T1000 (cell line): ENCODE measurements at places on chromosomes 13 and 19.

GRCh38 chr13:52348983-52349780, 56.8 kb downstream of the THSD1 start:
- no peak for DNase-seq

DNA sequence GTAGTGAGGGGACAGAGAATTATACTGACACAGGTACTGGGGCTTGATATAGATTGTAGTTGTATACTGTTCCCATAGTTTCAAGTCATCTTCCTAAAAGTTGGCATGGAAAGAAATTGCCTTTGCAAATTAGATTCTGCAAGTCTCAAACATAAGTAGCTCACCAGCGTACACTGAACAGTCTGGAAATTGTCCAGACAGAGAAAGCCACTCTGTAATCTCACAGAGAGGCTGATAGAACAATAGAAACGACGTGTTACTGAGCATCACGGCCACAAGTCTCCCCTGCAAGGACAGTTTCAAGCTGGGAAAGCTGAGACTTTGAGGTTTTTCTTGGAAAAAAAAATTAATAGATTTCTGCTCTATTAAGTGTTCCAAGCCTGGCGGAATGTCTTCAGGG, 228.6 kb downstream of the DNAJC15 start:
- no peak for DNase-seq

- no peak for DNase-seq
Observed at GRCh38 chr13:30486230-30487074, 20.7 kb upstream of the HMGB1 start.

GRCh38 chr13:73018336-73018735, 40.5 kb upstream of the KLF5 start:
- no peak for DNase-seq

DNA sequence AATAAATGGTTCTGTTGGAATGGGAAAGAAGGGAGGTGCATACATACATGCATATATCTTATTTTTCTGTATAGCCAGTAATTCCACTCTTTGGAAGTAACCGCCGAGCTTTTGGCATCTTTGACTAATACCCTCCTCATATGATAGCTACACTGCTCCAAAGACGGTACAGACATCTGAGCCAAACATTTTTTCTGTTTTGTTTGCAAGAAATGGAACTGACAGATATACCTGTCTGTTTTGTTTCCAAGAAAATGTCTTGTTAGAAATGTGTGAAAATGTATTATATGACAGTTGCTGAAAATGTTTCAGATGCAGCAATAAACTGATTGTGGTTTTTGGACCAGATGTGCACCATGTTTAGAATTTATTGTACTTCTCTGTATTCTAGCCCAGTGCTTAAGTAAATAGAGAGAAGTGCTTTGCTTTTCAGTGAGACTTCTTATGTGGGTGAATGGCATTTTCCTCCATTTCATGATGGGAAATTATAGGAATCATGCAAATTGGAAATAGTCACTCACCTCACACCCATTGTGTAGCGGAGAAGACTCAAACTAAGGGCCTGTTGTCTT, 396.9 kb downstream of the KCNRG start:
- no peak for DNase-seq

DNA sequence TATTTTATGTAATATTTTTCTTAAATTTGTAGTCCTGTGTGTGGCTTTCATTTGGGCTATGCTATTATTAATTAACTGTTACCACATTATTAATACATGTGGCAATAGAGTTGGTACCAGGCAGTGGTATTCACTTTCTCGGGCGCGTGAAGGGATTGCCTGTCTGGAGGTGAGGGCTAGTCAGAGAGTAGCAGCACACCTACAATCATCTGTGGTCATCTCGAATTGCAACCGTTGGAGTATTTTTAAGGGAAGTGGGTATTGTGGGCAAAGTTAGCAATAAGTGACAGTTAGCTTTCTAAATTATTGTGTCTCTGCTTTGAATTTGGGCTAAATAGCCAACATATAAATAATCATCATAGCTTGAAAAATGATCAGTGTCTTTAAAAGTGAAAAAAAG, 20.0 kb upstream of the GPR18 start:
- no peak for DNase-seq

- DNase-seq: no peak
Observed at GRCh38 chr19:32195706-32196610, 149.5 kb upstream of the ZNF507 start.

DNA sequence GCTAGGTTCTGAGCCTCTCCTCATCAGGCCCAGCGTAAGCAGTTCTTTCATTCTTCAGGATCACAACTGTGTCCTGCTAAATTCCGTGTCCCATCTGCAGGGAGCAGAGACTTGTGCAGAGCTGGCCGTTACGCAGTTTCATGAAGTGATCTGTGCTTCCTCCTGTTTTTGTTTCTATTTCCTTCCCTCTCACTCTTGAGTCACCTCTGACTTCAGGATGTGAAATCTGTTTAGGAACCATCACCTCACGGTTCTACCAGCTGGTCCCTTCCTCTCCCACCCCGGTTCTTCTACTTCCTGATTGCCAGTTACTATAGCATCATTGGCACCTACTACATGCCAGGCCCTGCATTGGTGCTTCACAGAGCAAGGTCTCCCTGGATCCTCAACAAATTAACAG, 8.5 kb downstream of the MAU2 start:
- no peak for DNase-seq

DNA sequence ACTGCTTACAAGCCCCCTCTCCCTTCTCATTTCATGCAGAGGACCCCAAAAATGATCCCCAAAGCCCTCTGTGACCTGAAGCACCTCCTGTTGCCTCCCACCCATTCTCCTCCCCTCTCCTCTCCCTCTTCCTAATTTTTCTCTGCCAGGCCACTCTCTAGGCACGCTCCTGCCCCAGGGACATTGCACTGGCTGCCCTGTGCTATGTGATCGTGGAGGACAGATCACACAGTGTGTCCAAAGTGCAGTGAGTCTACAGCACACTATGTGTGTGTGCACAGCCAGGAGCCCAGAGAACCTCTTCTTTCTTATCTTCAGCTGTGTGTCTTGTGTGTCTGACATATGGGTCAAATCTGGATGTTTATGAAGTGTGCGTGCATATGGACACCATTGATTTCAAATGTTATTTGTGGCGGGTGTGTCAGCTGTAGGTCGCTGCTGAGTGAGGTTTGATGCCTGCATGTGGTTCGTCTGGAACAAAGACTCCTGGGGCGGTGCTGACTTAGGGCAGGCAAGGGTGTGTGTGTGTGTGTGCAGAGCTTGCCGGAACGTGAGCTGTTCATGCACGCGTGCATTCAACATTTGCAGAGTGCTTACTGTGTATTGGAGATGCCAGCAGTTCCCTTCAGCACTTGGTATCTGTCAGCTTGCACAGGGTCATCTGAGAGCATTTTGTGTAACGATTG, 2.1 kb upstream of the KLHL26 start:
- no peak for DNase-seq

DNA sequence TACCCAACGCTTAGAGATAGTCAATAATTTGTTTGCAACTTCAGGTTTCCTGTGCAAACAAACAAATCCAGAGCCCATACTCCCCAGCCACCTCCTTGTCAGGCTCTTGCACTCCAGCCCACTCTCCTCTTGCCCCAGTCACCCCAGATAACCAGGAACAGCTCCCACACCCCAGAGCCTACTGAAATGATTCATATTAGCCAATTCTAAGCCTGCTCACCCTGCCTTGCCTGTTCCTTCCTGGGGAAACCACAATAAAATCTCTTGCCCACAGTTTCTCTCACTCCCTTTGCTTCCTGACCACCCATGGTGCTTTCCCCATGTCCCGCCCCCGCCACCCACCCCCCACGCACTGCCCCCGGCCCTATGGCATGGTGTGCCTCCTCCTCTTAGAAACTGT, 3.8 kb upstream of the ACTL9 start:
- no peak for DNase-seq

GRCh38 chr19:30374865-30375552, 2.8 kb downstream of the ZNF536 start:
- no peak for DNase-seq

- DNase-seq: no peak
Observed at GRCh38 chr19:28297586-28298157, 915.3 kb downstream of the UQCRFS1 start.

DNA sequence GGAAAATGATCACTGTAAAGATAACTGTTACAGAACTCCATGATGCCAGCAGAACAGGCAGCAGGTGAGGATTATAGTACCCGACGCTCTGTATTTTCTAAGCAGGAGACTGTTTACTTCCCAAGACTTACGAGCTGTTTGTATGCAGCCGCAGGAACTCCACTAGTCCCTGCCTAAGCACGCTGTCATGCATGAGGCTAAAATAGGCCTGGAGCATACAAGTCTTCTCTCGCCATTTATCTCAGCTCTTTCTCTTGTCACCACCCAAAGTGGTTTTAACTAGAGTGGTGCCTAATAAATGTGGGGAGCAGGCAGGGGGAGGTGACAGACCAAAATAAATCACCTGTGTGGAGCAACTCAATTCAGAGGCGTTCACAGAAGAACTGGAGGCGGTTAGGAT, 175.8 kb downstream of the TDRD3 start:
- DNase-seq: no peak

DNA sequence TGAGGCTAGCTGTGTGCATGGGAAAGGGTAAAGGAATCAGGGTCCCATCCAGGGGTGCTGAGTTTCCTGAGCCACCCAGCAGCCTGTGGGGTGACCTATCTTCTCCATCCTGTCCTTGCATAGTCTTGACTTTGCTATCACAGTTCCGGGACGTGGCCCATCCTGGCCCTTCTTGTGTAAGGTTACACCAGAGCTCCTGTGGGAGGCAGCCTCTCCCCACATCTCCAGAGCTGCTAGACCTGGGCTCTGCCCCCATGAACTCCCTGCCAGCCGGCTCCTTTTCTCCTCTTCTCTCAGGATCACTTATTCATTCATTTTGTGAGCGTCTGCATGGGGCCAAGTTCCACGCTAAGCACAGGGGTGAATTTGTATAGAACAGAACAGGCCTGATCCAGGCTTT, 238.9 kb downstream of the TSHZ3 start:
- DNase-seq: no peak

GRCh38 chr13:74920361-74920760, 561.6 kb downstream of the TBC1D4 start:
- DNase-seq: no peak

- no peak for DNase-seq
Observed at GRCh38 chr13:52713894-52714293, 25.7 kb downstream of the CNMD start.

GRCh38 chr13:29905845-29906244, 55.4 kb upstream of the UBL3 start:
- no peak for DNase-seq
